ENCODE measurements at places on chromosomes 3 and 15. TPM values are rescaled to one million over a fixed set of nuclear protein-coding genes. Genes with fewer than 3 reads are reported as not detected.

The TMCO5A gene
- not detected for polyA plus RNA-seq

The LRRFIP2 gene
- 14.6 TPM for polyA plus RNA-seq

- DNase-seq, result no peak
- H3K4me1 ChIP-seq, result no peaks in the 10 kb centered on the region
- H3K27me3 ChIP-seq, result no peaks in the 10 kb centered on the region
- no peaks in the 10 kb centered on the region for H3K36me3 ChIP-seq
- H3K4me3 ChIP-seq, result no peak overlapping the region
- H3K27ac ChIP-seq, result no peak overlapping the region
Observed at GRCh38 chr15:68377766-68378165, 54.2 kb downstream of the ITGA11 start.

DNA sequence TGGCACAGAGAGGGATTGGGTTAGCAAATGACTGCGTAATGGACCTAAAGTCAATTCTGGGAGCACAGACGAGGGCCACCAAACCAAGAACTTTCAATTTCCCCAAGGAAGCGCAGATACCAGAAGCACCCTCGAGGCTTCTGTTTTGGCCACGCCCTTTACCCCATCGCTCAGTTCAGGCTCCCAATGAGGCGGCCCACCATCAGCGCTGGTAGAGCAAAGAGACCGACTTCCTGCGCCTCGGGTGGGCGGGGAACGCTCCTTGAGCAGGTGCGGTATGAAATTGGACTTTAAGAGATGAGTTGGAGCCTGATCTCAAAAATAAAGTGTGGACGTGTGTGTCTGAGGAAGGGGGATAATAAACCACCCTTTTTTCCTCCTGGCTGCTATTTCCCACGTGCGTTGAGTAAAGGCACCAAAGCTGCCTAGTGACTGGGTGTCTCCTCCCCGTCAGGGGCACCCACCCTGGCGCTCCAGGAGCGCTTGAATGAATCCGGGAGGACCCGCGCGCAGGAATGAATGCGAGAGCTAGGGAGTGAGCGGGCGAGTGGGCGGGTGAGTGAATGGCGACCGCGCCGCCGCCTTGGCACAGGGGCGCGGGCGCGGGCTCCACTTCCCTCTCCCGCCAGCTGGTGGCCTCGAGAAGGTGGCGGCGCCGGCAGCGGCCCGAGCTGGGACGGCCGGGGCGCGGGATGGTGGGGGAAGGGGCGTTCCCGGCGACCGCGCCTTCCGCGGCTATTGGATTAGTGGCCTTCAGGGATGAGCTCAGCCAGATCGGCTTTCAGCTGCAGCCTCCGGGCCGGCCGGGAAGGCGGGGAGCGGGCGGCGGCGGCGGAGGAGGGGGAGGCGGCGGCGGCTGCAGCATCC is at the start of gene SPSB4:
Gene SPSB4 (plus strand): TSS at position 772 of the 867 bp plus-strand sequence. CDS start 14,758 bp downstream, outside the sequence.
- DNase-seq, result peak; percentile 91
- H3K36me3 ChIP-seq, result no peaks in the 10 kb centered on the region
- H3K27ac ChIP-seq, result peak within 1 kb of the TSS; percentile 76
- H3K4me1 ChIP-seq, result no peaks in the 10 kb centered on the region
- H3K27me3 ChIP-seq, result no peaks in the 10 kb centered on the region

- H3K27me3 ChIP-seq, result no peaks in the 10 kb centered on the region
- H3K27ac ChIP-seq, result no peak overlapping the region
- no peak for DNase-seq
- no peak overlapping the region for H3K4me3 ChIP-seq
- no peaks in the 10 kb centered on the region for H3K4me1 ChIP-seq
Observed at GRCh38 chr15:59976480-59977271, 27.4 kb upstream of the FOXB1 start.

DNA sequence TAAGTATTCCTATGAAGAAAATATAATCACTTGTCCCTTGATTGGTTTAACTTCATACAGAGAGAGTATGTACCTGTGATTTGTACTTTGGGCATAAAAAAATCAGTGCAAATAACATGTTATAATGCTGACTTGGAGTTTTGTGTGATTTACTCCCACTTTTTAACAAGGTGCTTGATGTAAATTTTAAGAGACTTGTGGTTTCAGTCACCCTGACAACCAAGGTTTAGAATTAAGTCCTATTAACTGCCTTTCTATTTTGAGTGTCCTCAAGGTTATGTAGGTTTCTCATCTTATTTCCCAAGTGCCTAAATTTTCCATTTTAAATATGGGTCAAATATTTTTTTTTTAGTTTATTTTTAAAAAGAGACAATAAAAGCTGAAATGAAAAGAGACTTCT is 244.6 kb downstream of the CADPS start:
- no peaks in the 10 kb centered on the region for H3K36me3 ChIP-seq
- H3K27me3 ChIP-seq, result no peaks in the 10 kb centered on the region
- no peak overlapping the region for H3K4me3 ChIP-seq
- no peak overlapping the region for H3K27ac ChIP-seq

GRCh38 chr3:49617390-49618013 is 56.6 kb upstream of the APEH start:
- H3K27ac ChIP-seq, result no peak overlapping the region
- H3K27me3 ChIP-seq, result no peaks in the 10 kb centered on the region
- DNase-seq, result no peak
- no peaks in the 10 kb centered on the region for H3K36me3 ChIP-seq

DNA sequence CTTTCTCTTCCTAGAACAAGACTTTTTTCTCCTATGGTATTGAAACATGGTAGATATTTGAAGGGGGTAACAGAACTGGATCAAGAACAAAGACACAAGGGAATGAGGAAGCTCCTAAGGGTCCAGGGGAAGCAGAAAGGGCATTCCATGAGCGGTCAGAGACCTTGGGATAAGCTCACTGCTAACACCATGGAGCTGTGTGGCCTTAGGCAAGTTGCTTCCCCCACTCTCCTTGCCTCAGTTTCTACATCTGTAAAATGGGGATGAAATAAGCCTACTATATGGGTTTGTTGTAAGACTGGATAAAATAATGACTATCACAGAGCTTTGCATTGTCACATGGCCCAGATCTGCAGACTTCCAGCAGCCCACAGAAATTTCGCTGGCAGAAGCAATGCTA is 139.8 kb downstream of the OPA1 start:
- no peaks in the 10 kb centered on the region for H3K27me3 ChIP-seq
- H3K36me3 ChIP-seq, result no peaks in the 10 kb centered on the region
- H3K27ac ChIP-seq, result no peak overlapping the region
- H3K4me1 ChIP-seq, result peaks cover 10% of the 10 kb centered on the region
